Stimulated activated CD4-positive, alpha-beta T cell treated with anti-CD3 and anti-CD28 coated beads, Interleukin-4, amount 100 ng/mL, for 1 hour (primary cell): ENCODE measurements at places on chromosomes 13 and 19.

GRCh38 chr19:6767081-6767356, 216 bp downstream of the SH2D3A start:
- no peak for DNase-seq

- DNase-seq: no peak
These were observed 8.3 kb downstream of the ZNF837 start for GRCh38 chr19:58372311-58373133.

GRCh38 chr13:42334329-42334706, 62.4 kb downstream of the AKAP11 start:
- DNase-seq: no peak

DNA sequence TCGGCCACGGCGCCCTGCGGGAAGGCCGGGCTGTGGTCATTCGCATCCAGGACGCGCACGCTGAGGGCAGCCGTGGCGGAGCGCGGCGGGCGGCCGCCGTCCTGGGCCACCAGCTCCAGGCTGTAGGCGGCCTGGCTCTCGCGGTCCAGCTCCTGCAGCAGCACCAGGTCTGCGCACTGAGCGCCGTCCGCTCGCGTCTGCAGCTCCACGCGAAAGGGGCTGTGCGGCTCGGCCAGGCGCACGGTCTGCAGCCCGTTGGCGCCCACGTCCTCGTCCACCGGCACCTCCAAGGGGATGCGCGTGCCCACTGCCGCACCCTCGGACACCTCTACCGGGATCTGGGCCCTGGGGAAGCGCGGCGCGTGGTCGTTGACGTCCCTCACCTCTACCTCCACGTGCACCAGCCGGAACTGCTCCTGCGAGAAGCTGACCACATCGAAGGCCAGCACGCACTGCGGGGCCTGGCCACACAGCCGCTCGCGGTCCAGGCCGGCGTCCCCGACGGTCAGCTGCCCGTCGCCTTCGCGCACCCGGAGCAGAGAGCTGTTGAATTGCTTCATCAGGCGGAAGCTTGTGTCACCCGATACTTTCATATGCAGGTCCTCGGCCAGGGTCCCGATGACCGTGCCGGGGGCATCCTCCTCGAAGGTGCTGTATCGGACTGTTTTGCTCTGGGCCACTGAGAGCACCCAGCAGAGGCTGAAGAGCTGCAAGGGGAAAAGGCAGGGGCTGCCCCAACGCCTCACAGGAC, 583 bp downstream of the PCDH8 start:
- DNase-seq: no peak

GRCh38 chr19:2168619-2169424, 5.1 kb downstream of the DOT1L start:
- peak; percentile 77 for DNase-seq

GRCh38 chr13:79904581-79904980, 423.6 kb downstream of the NDFIP2 start:
- no peak for DNase-seq

GRCh38 chr19:45443462-45444317, 20.0 kb upstream of the ERCC1 start:
- peak; percentile 45 for DNase-seq

- DNase-seq: no peak
These were observed 7.8 kb downstream of the C19orf38 start for GRCh38 chr19:10855879-10856522.

DNA sequence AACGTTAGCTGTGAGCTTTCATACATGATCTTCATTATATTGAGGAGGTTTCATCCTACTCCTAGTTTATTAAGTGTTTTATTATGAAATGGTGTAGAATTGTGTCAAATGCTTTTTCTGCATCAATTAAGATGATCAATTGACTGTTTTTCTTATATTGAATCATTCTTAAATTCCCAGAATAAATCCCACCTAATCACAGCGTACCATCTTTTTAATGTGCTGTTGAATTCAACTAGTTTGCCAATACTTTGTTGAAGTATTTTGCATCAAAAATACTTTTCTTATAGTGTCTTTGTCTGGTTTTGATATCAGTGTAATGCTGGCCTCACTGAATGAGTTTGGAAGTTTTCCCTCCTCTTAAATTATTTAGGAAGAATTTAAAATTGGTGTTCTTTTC, 138.6 kb upstream of the SGCG start:
- no peak for DNase-seq

DNA sequence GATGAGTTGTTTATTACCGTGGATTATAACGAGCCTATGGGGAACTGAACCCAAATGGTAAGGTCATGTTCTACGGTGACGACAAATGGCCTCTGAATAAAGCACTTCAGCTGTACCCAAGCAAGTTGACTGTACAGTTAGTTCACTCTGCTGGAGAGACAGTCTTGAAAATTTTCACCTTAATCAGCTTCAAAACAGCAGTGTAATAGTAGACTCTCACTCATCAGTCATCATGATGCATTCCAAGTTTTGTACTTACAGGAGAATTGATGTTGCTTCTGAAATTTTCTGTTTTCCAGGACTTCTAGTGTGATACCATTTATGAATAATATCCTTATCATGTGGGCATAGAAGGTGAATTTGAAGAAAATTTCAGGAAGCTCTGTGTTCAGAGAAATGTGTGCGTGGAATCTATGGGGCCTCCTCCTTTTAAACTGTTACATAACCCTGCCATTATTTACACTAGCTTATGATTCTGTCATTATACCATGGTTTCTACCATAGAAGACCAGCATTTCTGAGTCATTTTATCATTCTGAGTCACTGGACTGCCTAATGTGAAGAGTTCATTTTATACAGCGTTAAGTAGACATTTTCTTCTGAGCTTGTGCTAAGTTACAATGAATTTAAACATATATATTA, 96.9 kb downstream of the WDFY2 start:
- DNase-seq: no peak

DNA sequence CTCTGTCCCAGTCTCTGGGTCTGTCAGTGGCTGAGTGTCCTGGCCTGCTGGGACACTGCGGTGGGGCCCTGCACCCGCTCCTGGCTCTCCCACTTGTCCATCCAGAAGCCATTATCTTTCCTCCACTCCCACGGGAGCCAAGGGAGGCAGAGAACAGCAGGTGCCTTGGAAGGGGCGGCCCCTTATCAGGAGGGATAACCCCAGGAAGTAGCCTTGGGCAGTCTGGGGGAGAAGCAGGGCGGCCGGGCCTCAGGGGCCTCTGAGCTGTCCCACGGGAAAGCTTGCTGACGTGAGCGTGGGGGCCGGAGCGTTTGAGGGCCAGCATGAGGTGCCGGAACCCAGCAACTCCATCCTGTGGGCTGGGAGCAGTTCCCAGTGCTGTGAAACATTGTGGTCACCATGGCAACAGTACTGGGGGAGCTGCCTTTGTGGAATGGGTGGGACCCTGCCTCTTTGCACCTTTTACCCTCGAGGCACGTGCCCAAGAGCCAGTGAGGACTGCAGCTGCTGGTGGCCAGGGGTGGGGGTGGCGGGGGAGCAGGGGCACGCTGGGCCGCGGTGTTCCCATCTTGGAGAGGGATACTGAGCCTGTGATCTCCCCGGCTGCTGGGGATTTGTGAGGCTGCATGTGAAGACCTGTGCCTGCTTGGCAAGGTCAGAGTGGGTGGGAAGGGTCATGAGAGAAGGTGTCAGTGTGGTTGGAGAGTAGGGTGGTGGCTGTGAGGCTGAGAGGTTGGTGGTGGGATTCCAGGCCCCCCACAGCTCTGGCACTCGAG, 20.9 kb downstream of the KLHL26 start:
- DNase-seq: no peak

- DNase-seq: no peak
These were observed 835.0 kb upstream of the PCDH20 start for GRCh38 chr13:62250501-62251201.

DNA sequence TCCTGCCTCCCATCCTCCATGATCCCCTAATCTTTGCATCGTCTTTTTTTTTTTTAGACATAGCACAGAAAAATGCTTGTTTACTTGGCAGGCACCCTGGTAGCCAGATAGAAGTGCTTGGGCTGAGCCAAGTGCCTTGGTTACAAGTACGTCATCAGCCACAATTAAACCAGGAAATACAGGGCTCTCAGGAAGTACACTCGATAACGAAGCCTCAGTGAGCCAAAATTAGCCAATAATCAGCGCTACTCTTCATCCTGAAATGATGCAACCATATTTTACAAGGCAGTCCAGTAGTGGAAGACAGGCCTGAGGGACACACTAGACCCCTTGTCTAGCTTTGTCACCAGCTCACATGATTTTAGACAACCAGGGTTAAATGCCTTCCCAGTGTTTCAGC, 194.0 kb upstream of the NBEA start:
- no peak for DNase-seq

DNA sequence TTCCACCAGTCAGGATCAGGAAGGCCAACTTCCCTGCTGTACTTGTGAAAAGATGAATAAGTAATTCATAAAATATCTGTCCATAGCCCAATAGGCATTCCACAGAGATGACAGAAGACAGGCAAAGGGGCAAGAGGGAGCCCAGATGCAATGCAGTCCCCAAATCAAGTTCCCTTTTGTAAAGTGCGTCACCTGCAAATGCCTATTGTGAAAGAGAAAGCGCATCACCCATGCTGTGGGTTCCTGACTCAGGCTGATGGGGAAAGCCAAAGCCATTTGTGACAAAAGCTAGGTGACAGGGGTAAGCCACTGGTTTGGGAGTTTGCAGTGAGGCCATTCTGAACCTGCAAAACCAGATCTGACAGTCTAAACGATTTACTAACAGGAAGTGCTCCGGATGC, 157.5 kb upstream of the ZNF536 start:
- no peak for DNase-seq

DNA sequence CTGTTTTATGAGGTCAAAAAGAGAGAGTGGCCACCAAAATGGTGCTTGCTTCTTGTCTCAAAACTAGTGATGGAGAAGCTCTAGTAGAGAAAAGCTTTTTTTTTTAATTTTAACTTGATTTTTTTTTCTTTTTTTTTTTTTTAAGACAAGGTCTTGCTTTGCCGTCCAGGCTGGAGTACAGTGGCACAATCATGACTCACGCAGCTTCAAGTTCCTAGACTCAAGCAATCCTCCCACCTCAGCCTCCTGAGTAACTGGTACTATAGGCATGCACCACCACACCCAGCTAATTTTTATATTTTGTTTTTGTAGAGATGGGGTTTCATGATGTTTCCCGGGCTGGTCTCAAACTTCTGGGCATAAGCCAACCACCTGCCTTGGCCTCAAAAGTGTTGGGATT, 279.0 kb downstream of the TBC1D4 start:
- DNase-seq: no peak

DNA sequence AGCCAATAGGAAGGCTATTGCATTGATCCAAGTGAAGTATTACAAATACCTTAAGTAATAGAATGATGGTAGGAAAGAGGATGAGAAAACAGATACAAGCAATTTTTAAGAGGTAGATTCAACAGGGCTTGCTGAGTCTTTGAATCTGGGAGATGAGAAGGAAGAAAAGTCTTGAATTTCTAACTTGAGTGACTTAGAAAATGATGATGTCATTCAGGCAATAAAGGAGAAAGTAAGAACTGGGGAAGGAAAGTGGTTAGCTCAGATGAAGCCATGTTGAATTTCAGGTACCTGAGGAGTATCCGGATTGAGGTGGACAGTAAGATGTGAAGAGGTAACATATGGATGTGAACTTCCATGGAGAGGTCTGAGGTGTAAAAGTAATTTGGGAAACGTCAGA, 15.5 kb upstream of the FRY start:
- no peak for DNase-seq

DNA sequence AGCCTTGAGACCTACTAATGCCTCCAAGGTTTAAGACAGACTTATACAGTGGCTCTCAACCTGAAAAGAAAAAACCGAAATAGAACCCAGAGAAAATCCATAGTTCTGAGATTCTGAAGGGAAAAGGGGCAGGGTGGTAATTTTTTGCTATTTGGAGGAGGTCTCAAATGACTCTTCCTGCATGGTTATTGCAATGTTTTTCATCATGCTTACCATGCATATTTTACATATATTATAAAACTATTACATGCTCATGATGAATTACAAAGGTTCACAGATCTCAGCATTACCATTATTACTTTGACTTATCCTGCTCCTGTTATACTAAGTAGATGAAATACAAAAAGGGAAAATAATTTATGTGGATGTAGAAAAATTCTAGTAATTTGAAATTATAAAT, 47.6 kb downstream of the N4BP2L2 start:
- no peak for DNase-seq
